ENCODE measurements at places on chromosomes 6 and 20. TPM values are rescaled to one million over a fixed set of nuclear protein-coding genes. Genes with fewer than 3 reads are reported as not detected.

DNA sequence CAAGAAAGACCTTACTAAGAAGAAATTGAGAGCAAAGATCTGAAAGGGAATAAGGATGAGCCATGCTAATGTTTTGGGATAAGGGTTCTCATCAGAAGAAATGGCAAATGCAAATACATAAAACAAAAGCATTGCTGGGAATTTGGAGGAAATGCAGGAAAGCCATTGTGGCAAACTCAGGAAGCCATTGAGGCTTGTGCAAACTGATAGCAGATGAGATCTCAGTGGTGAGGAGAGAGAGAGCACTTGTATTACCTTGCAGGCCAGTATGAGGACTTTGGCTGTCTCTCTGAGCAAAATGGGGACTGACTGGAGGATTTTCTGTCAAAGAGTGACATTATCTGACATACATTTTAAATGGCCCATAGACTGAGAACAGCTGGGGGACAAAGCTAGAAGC lies 103.0 kb downstream of the ADGRB3 start:
- H3K27ac ChIP-seq: no peak overlapping the region
- DNase-seq: no peak
- H3K4me1 ChIP-seq: peaks cover 3% of the 10 kb centered on the region
- no peaks in the 10 kb centered on the region for H3K36me3 ChIP-seq
- no peaks in the 10 kb centered on the region for H3K27me3 ChIP-seq

ZHX3 gene
- 10.5 TPM for total RNA-seq

- no peak overlapping the region for H3K4me3 ChIP-seq
- no peak overlapping the region for H3K27ac ChIP-seq
- H3K36me3 ChIP-seq: no peaks in the 10 kb centered on the region
- H3K4me1 ChIP-seq: no peaks in the 10 kb centered on the region
Measured at GRCh38 chr6:91879386-91879995, 1292.6 kb upstream of the MAP3K7 start.

DNA sequence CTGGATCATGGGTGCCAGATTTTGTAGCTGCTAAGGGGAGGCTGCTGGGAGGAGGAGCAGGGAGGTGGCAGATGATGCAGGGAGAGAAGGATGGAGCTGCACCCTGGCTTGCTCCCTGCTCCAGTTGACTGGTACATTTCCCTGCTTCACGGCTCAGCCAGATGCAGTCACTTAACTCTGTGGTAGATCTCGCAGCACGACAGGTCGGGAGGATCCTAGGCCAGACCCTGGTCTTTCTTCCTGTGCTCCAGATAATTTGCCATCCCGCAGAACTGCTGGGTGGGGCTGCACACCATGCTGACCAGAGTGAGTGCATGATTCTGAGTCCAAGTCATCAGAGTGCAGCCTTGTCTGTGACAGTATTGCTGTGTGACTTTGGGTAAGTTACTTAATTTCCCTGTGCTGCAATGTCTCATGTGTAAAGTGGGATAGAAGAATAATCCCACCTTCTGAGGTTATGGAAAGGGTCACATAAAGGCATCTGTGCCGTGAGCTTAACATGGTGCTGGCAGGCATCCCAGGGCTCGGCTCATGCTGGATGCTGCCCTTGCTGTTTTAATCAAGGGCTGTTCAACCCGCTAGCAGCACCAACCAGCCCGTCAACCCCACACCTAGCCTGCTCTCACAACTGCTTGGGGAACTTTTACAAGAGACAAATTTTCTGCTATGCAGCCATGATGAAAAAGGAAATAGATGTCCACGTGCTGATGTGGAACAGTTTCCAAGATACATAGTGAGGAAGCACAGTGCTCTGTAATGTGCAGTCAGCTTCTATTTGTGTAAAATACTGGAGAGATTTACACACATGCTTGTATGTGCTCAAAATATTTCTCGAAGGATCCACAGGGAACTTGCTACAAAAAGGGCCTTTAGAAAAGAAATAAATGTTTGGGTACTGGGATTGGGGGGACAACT lies 257.9 kb downstream of the CDH26 start:
- no peak overlapping the region for H3K4me3 ChIP-seq
- no peak overlapping the region for H3K27ac ChIP-seq
- H3K27me3 ChIP-seq: peaks cover 11% of the 10 kb centered on the region
- no peak for DNase-seq
- no peaks in the 10 kb centered on the region for H3K36me3 ChIP-seq
- peaks cover 2% of the 10 kb centered on the region for H3K4me1 ChIP-seq

DNA sequence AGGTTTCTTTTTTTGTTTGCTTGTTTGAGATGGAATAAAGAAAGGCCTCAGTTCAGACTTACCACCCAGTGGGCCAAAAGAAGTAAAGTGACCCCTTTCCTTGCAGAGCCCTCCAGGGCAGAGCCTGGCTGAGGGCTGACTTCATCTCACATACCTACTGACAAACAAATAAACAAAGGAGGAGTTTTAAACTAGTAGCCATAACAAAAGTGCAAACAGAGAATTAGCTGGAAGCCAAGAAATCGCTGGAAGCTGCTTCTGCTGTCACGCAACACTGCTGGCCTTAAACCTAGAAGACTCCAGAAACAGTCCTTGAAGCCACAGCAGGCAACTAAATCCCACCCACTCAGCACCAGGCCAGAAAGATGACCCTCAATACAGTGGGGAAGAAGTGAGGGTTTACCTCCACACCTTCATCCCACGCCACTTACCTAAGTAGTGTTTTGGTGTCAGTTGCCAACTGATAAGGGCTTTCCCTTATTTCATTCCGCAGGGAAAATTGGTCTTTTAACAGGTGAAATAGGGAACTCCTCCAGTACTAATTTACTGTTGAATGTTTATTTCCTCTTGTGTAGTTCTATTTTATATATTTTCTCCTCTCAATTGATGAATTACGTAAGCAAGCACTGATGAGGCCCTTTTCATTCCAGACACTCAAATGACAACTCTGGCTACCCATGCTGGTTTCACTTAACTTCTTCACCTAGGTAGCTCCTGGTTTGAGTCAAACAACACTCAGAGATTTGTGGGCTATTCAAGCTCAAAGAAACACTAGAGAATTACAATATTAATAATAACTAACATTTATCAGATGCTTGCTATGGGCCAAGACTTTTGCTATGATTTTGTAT lies 46.2 kb downstream of the EDN1 start:
- peaks cover 7% of the 10 kb centered on the region for H3K27me3 ChIP-seq
- H3K4me1 ChIP-seq: no peaks in the 10 kb centered on the region
- no peaks in the 10 kb centered on the region for H3K36me3 ChIP-seq
- DNase-seq: no peak
- H3K27ac ChIP-seq: no peak overlapping the region

DNA sequence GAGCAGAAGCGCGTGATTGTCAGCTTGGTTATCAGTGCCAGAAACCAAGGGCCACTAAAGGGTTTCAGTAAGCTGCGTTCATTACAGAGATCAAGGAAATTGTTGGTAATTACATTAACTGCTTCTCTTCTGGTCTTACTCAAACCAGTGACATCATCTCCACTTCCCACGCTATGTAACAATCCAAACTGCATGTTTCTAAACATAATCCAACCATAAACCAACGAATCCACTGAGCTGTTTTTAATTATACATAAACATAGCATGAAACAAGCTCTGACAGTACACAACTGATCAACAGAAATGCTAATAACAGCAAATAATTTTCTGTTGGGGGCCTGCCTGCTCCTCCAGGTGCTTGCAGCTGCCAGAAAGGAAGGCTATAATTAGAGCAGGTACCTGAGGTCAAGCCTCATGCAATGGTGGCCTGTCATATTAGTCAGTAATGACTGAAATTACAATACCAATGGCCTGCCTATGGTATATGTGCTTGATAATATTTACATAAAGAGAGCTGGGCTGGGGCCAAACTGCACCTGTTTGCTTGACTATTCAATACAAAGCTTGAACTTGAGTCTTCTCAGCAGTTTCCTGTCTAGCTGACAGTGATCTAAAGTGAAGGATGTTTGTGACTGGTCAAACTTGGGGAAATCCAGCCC lies 40.1 kb downstream of the ILRUN start:
- H3K27me3 ChIP-seq: no peaks in the 10 kb centered on the region
- H3K36me3 ChIP-seq: no peaks in the 10 kb centered on the region
- peak overlapping the region; percentile 88 for H3K27ac ChIP-seq

GRCh38 chr6:43247114-43247999 lies 4.1 kb downstream of the TTBK1 start:
- peak overlapping the region; percentile 58 for H3K27ac ChIP-seq
- peaks cover 7% of the 10 kb centered on the region for H3K4me1 ChIP-seq
- peaks cover 48% of the 10 kb centered on the region for H3K27me3 ChIP-seq
- H3K36me3 ChIP-seq: no peaks in the 10 kb centered on the region
- DNase-seq: peak; percentile 79

DNA sequence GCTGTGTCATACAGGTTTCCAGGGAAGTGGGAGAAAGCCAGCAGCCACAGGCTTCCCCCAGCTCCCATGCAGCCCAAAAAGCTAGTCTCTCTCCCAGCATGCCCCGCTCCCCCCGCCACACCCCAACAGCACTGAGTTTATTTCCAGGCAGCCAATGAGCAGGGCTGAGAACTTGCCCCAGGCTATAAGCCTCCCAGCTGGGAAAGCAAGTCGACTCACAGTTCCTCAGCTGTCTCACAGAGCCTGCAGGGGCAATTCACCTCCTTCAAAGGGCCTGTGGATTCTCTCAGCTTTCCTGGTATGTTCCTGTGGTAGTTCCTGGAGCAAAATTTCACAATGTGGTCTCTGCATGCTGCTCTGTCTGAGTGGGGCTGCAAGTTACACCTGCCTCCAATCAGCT lies 34.2 kb downstream of the PAX1 start:
- H3K36me3 ChIP-seq: no peaks in the 10 kb centered on the region
- H3K27ac ChIP-seq: no peak overlapping the region
- no peak for DNase-seq
- H3K27me3 ChIP-seq: no peaks in the 10 kb centered on the region
- H3K4me3 ChIP-seq: no peak overlapping the region

FNDC11 gene
- 0.59 TPM for total RNA-seq

GRCh38 chr6:28235912-28236452 lies 10.9 kb downstream of the ZSCAN9 start:
- H3K4me3 ChIP-seq: no peak overlapping the region
- no peaks in the 10 kb centered on the region for H3K27me3 ChIP-seq
- no peak overlapping the region for H3K27ac ChIP-seq
- DNase-seq: no peak
- H3K4me1 ChIP-seq: no peaks in the 10 kb centered on the region

GRCh38 chr6:106520711-106521401 lies 108.4 kb downstream of the RTN4IP1 start:
- H3K4me1 ChIP-seq: peaks cover 52% of the 10 kb centered on the region
- peak overlapping the region; percentile 84 for H3K4me3 ChIP-seq
- peak; percentile 80 for DNase-seq

DNA sequence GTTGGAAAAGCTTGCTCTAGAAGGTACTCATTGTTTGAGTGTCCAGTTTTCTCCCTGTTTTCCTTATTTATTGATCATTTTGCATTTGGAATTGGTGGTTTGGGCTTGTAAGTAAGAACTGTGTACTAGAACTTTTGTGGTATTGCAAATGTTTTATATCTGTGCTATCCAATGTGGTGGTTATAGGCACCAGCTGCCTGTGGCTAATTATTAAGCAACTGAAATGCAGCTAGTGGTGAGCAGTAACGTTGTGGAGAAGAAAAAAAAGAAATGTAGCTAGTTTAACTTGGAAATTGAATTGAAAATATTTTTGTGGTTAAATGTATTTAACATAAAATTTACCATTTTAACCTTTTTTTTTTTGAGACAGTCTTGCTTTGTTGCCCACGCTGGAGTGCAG lies 50.7 kb upstream of the MAPK13 start:
- peaks cover 7% of the 10 kb centered on the region for H3K36me3 ChIP-seq
- no peak overlapping the region for H3K4me3 ChIP-seq
- no peak overlapping the region for H3K27ac ChIP-seq
- no peaks in the 10 kb centered on the region for H3K27me3 ChIP-seq

DNA sequence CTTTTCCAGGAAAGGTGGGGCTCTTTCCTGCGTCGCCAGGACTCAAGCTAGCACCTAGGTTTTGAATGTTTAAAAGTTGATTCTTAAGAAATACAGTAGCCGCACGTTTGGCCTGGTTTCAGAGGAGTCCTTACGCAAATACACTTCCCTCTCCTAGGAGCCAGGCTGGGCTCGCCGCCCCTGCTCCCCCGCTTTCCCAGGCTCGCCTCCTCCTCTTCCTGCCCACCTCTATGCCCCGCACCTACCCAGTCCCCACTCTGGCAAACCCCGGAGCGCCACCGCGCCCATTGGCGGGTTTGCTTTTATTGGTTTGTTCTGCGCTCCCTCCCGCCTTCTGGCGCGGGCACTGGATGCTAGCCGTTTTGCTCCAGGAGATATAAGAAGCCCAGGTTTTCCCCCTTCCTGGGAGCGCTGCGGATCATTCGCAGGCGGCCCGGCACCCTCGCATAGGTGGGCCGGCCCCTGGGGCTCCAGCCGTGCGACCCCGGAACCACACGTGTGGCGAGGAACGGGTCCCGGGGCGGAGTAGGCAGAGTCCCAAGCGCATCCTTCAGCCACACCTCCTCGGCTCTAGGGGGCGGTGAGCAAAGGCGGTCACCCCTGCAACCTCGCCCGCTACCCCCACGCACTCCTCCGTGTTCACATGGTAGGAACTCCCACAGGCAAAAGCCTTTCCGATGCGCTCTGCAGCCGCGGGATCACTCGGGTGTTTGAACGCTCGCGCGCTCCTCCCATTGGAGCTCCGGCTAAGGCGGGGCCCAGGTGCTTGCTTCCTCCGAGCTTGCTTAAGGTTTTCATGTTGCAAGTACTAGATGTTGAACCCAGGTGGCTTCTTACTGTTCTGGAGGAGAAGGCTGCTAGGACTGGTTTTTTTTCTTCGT lies 119.0 kb downstream of the RTN4IP1 start:
- peaks cover 4% of the 10 kb centered on the region for H3K27me3 ChIP-seq
- H3K27ac ChIP-seq: no peak overlapping the region
- H3K36me3 ChIP-seq: no peaks in the 10 kb centered on the region
- DNase-seq: peak; percentile 66
- H3K4me1 ChIP-seq: peaks cover 33% of the 10 kb centered on the region
- H3K4me3 ChIP-seq: peak overlapping the region; percentile 91

TTLL9 gene
- not detected for total RNA-seq

- H3K36me3 ChIP-seq: no peaks in the 10 kb centered on the region
- DNase-seq: no peak
- H3K27ac ChIP-seq: no peak overlapping the region
- H3K27me3 ChIP-seq: no peaks in the 10 kb centered on the region
- H3K4me1 ChIP-seq: peaks cover 13% of the 10 kb centered on the region
Measured at GRCh38 chr6:30761791-30762429, 17.6 kb upstream of the IER3 start.

COX7A2 gene
- total RNA-seq: 201 TPM

TMC2 gene
- total RNA-seq: not detected

GRCh38 chr6:25138934-25139415 lies 140.2 kb upstream of the CARMIL1 start:
- no peak for DNase-seq
- H3K4me1 ChIP-seq: peaks cover 13% of the 10 kb centered on the region
- no peaks in the 10 kb centered on the region for H3K36me3 ChIP-seq
- H3K4me3 ChIP-seq: peak overlapping the region; percentile 83
- H3K27ac ChIP-seq: peak overlapping the region; percentile 91
- no peaks in the 10 kb centered on the region for H3K27me3 ChIP-seq

GRCh38 chr20:4607287-4607713 lies 114.4 kb upstream of the PRND start:
- peak; percentile 47 for DNase-seq
- H3K4me1 ChIP-seq: peaks cover 3% of the 10 kb centered on the region
- H3K36me3 ChIP-seq: no peaks in the 10 kb centered on the region

GRCh38 chr20:51122931-51123658 lies 100.2 kb upstream of the KCNG1 start:
- H3K27me3 ChIP-seq: peaks cover 2% of the 10 kb centered on the region
- no peak overlapping the region for H3K27ac ChIP-seq
- H3K4me1 ChIP-seq: no peaks in the 10 kb centered on the region
- H3K36me3 ChIP-seq: no peaks in the 10 kb centered on the region
- H3K4me3 ChIP-seq: no peak overlapping the region

ZFP57 gene
- not detected for total RNA-seq

All from T-cell (primary cell).